ENCODE measurements at places on chromosomes 2 and 18.

GRCh38 chr18:56804395-56804794 lies 153.2 kb downstream of the WDR7 start:
- DNase-seq, result no peak

GRCh38 chr2:10341193-10341592 lies 38.5 kb downstream of the HPCAL1 start:
- DNase-seq, result no peak

DNA sequence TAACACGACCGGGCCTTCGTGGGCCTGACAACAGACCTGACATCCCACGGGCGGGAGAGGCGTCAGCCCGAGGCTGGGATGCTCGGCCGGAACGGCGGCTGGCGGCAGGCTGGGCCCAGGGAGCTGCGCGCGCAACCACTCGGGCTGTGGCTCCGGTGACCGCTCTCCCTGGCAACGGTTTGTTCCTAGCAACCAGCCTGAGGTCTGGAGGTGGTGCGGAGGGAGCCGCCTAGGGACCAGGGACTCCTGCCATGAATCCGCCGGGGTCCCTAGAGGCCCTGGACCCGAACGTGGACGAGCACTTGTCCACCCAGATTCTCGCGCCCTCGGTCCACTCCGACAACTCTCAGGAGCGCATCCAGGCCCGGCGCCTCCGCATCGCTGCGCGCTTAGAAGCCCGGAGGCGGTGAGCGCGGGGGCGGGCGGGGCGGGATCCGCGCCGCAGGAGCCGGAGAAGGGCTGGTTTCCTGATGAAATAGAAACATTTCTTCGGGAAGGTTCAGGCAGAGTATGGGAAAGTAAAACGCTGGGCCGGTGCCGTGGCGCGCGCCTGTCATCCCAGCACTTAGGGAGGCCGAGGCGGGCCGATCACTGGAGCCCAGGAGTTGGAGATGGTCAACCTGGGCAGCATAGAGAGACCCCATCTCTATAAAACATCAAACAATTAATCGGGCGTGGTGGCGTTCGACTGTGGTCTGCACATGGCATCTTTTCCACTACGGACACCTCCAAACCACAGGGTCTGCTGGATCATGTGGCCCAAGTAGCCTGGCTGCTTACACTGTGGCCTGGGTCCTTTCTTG lies at the start of gene DRC1:
Gene DRC1 (plus strand): TSS at position 182 of the 803 bp plus-strand sequence. CDS start 70 bp downstream, at position 252.
- DNase-seq, result peak; percentile 67

DNA sequence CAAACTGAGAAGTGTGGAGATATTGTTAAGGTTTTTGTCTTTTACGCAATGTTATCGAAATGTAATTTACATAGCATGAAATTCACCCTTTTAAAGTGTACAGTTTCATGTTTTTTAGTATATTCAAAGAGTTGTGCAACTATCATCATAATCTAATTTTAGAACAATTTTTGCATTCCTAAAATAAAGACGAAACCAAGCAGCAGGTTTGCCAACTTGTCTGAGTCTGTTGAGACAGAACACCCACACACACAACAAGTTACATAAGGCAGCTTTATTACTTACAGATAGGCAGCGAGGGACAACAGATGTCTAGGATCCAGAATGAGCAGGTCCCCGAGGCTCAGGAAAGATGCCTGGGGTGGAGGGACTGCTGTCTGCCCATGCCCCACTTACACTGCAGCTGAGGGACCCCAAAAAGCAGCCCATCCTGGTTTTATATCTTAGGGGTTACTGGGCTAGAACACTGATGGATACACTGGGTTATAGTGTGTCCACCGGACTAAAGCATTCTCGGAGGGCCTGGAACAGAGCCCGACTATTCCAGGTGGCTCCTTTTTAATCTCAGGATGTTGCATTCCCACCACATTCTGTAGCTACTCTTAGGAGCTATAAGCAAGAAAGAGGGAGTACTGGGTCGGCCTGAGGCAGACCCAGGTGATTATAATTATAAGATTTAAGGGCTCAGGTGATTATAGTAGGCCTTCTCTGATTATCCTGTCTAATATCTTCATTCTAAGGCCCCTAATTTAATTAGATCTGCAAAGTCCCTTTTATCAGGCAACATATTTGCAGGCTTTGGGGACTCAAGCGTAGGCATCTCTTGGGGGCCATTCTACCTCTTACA lies 150.2 kb upstream of the DOK6 start:
- peak; percentile 70 for DNase-seq

- DNase-seq, result no peak
Measured at GRCh38 chr2:105747991-105748390, 3.3 kb downstream of the NCK2 start.

GRCh38 chr2:20916604-20917286 lies 93.8 kb upstream of the LDAH start:
- peak; percentile 15 for DNase-seq

DNA sequence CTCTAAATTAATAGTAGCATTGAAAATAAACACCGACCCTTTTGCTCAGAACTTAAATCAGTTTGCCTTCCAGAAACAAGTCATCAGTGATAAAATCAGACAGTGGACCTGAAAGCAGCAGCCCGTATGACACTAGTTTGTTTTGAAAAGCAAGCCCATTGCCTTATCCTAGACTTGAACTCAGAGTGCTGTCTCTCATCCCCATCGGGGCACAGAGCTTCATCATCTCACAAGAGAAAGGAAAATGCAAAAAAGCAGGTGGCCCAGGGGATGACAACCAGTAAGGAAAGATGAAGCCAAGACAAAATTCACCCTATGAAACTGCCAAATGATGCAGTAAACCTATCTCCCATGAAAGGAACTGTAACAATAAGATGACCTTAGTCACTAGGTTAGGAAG lies 71.2 kb downstream of the CERKL start:
- DNase-seq, result no peak

DNA sequence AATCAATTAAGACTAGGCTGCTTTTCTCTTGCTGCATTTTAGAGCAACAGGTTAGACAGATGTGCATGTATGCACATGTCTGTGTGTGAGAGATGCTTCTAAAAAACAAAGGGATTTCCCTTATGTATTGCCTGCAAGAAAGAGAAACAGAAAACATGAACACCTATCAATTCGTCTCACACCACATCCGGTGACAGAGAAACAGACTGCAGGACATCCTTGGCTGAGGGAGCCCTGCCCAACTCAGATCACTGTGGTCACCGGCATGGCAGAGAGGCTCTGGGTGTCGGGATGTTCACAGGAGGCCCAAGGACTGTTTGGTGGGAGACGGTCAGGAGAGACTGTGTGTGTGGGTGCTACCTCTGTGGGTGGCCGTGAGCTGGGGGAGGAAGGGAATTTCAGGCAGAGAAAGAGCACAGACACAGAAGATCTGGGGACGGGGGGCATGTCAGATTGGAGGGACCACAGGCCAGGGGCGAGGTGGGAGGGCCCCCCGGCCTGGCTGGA lies 24.9 kb downstream of the FHL2 start:
- DNase-seq, result no peak

DNA sequence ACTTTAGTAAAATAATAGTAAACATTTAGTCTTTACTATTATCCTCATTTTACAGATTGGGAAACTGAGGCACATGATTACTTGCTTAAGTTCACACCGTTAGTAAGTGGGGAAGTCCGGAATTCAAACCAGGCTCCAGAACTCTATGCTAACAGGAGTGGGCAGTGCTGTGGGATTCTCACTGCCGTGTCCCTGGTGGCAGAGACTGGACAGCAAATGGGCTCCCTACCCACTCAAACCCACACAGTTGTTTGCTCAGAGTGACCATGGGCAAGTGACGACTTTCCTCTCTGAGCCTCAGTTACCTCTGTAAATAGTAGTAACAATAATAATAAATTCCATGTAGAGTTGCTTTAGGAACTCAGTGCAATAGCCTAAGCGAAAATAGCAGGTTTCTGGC lies 24.0 kb downstream of the MAIP1 start:
- DNase-seq, result no peak

DNA sequence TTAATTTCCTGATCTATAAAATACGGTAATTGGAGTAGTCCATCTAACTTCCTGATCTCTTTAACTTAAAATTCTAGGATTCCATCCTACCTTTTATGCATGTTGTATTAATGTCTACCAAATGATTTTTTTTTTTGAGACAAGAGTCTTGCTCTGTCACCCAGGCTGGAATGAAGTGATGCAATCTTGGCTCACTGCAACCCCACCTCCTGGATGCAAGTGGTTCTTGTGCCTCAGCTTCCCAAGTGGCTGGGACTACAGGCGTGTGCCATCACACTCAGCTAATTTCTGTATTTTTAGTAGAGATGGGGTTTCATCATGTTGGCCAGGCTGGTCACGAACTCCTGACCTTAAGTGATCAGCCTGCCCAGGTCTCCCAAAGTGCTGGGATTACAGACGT lies 47.8 kb downstream of the CFAP36 start:
- no peak for DNase-seq

DNA sequence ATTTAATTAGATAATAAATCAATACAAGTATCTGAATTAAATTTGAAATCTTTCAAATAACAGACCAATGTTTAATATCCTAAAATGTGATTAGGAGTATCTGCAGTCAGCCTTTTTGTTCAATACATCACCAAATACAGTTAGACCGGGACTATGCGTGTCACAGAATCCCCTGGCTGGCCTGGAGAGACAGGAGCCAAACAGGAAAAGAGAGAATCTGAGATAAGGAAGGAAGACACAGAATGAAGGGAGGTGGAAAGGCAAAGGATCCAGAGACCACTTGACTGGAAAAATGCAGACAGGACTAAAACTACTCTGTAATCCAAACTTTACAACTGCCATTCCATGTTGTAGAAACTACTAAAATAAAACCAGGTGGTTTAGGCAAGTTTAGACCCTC lies 66.3 kb downstream of the SIGLEC15 start:
- DNase-seq, result no peak

DNA sequence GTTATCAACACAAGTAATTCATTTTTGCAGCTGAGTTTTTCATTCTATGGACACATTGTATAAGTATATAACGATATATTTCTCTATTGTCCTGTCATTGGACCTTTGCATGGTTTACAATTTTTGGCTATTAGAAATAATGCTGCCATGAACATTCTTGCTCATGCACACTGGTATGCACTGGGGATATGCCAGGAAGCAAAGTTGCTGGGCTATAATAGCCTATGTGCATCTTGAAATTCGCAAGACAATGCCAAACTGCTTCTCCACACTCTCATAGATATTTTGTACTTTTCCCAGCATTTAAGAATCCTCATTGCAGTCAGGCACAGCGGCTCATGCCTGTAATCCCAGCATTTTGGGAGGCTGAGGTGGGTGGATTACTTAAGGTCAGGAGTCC lies 852.6 kb upstream of the ID2 start:
- no peak for DNase-seq

GRCh38 chr2:237682856-237683670 lies 55.7 kb downstream of the LRRFIP1 start:
- no peak for DNase-seq

DNA sequence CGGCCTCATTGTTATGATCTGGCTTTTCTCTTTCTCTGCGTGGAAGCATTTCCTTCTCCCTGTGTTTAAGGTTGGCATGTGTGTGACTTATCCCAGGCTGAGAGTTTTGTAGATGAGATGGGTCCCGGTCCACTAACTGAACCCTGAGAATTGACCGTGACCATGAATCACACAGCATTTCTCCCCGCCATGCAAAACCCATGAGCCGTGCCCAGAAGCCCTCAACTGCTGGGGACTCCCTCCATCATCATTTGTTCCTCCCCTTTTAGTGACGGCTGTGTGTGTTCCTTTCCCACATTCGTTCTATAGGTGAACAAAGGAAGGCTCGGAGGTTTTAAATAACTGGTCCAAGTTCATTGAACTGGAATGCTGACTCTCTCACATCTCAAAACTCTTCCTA lies 30.1 kb upstream of the TXNDC2 start:
- peak; percentile 70 for DNase-seq

- no peak for DNase-seq
Measured at GRCh38 chr2:156666130-156666785, 230.1 kb downstream of the GPD2 start.

DNA sequence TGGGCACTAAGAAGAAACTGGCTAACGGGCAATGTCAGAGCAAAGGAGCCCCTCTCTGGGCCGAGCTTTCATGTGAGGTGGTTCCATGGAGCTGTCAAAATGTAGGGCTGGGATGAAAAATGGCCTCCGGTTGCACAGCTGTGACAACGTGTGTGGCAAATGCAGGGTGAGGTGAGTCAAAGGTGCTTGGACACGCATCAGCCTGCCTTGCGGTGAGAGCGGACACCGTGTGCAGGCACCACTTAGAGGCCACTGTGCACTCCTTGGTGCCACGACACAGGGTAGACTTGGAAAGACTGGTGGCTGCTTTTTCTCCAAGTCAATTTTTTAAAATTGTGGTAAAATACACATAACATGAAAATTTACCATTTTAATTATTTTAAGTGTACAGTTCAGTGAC lies 195.4 kb downstream of the ZBTB7C start:
- no peak for DNase-seq

GRCh38 chr2:220277445-220277975 lies 650.1 kb downstream of the SLC4A3 start:
- DNase-seq, result peak; percentile 97

GRCh38 chr2:64018701-64019082 lies 536 bp downstream of the VPS54 start:
- DNase-seq, result no peak

DNA sequence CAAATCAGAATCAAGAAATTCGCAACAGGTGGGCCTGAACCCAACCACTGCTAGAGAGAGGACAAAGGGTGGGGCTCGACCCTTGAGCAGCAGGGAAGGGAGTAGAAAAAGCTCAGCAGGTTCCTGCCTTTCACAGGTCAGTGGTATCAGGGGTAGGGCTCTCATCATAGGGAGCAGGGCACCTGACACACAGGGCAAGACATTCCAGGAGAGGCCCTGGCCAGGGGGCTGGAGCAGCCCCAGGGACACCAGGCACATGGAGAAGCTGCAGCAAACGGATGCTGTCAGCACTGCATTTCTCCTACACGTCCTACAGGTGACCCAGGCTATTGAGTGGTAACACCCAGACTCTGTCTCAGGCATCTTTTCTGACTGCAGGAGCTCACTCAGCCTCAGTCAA lies 17.2 kb upstream of the MLPH start:
- no peak for DNase-seq

GRCh38 chr2:71453404-71454220 lies at the start of gene DYSF:
Gene DYSF (plus strand): TSS chr2:71453561.
- DNase-seq, result peak; percentile 12

DNA sequence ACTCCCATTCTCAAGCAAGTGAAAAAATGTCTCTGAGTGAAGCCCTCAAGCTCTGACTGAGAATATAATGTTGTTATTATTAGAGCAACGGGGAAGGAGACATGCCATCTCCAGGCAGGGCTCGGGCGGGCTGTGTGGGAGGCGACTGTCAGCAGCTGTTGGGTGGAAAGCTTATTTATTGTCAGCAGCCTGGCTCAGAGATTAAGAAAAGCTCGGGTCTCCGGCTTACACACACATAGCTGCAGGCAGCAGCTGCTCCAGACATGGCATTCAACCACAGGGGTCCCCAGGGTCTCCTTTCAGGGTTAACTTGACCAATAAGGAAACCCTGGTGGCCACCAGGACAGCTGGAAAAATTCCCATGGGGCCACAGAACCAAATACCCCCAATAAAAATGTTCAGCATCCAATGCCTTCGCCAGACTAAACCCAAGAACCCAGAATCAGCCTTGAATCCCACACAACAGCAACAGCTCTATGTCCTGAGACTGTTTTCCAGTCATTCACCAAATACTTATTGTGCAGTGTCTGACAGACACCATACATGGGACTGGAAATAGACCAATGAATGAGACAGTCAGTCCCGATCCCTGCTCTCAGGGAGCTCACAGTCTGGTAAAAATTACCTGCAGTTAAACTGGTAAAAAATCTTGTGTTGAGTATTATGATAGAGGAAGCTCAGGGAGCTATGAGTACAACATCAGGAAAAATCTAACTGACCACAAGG lies 70.5 kb upstream of the RTN4 start:
- peak; percentile 66 for DNase-seq

All from fibroblast of lung (primary cell).